GM19239 (cell line): ENCODE measurements at places on chromosomes 6 and 20.

DNA sequence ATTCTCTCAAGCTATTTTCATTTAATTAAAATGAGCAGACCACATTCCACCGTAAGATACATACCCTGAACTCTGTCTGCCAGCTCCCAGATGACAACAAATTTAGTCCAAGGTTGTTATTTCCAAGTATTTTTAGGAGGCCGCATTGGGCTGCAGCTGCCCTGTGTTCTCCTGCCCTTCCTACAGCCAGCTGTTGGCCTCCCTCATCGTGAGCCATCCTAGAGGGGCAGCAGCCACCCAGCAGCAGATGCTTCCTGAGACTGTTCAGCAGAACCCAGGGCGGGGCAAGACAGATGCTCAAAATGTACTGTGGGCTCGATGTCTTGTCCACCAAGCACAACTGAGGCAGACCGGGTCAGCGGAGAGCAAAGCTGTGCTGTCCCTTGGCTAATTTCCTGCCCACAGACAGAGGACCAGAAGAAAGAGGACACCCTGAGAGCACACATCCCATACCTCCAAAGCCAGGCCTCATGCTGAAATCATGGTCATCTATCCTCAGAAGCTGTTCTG is 16.4 kb downstream of the GABRR1 start:
- no peak for DNase-seq

GRCh38 chr6:164195278-164195941 is 780.9 kb downstream of the QKI start:
- DNase-seq = no peak

DNA sequence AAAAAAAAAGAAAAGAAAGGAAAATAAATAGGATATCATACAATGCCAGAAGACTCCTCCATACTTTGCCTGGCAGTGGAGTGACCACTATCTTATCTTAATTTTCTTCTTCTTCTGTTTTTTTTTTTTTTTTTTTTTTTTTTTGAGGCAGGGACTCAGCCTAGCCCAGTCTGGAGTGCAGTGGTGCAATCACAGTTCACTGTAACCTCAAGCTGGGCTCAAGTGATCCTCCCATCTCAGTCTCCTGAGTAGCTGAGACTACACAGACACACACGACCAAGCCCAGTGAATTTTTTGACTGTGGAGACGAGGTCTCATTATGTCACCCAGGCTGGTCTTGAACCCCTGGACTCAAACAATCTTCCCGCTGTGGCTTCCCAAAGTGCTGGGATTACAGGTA is 17.1 kb upstream of the MMP9 start:
- DNase-seq = no peak

DNA sequence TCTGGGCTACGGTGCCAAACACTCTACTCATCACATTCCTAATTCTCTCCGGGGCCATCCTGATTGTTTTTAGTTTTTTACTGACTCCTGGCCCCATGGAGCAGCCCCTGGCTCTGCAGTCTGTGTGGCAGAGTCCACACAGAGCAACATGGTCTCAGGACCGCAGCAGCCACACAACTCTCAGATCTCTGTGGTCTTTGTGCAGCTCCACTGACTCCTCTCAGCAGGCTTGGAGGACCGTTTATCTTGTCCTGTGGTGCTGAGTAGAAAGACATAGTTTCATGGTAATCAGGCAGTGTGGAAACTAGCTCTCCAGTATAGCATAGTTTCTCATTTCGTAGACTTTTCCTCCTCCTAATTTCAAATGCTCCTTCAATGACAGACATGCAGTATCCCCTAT is 168.4 kb downstream of the EDN1 start:
- no peak for DNase-seq

DNA sequence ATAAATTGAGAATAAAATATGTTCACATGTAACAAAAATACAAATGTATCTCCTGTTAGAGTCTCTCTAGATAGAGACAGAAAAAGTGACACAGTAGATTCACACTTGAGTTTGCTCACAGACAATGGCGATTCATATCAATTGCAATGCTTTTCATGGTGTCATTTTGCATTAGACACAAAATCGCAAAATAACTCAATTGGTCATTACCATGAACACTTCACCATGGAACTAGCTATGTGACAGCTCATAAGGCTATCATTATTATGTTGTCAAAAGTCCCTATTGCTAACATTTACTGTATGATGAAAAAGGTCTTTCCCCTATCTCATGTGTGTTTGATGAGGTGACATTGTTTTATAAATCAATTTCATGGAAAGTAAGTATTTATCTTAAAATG is 249.5 kb upstream of the AGPAT4 start:
- DNase-seq = no peak

- no peak for DNase-seq
Observed at GRCh38 chr6:29647927-29648642, 8.8 kb upstream of the MOG start.

- no peak for DNase-seq
Observed at GRCh38 chr20:8670893-8671215, 398.0 kb upstream of the PLCB4 start.

DNA sequence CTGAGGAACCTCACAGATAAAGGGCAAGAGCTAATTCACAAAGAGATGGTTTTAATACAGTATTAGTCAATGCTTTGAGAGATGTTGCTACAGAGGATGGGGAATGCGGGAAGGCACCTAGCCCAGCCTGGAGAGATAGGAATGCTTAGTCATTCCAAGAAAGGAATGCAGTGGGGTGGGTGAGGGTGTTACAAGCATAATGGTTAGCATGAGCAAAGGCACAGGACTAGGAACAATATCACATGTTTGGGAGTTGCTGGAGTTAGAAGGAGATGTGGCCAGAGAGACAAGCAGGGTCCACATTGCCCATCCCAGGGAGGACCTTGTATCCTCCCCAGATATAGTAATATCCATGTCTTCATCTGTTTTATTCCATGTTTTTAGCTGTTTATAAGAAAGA is 107.0 kb upstream of the OGFRL1 start:
- DNase-seq = no peak

DNA sequence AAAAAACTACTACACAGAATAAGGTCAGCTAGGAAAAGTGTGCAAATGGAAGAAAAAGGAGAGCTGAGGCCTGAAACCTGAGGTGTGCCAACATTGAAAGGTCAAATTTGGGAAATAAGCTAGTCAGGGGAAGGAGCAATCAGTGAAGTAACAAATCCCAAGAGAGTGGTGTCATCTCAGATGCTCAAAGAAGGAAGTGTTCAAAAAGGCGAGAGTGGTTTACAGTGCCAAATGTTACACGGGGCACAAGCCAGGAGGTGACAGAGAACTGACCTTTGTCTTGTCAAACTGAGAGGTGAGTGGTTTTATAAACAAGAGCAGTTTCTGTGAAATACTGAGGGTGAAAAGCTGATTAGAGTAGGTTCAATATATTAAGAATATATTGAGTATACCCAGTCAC is 83.0 kb upstream of the TCF21 start:
- no peak for DNase-seq

DNA sequence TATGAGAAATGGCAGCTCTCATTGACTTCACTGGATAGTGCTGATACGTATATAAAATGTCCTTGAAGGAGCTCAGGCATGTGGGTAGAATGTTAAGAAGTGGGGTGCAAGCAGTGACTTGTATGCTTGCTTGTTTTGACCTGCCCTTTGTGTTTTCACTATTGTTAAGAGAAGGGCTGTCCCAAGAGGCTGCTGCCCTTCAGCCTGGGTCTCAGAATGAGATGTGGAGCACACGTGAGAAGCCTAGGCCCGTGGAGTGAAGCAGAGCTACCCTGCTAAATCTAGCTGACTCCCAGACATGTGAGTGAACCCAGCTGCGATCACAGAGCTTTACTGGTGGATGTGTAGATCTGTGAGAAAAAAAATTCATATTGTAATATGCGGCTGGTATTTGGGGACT is 305.3 kb upstream of the RGS17 start:
- DNase-seq = no peak

DNA sequence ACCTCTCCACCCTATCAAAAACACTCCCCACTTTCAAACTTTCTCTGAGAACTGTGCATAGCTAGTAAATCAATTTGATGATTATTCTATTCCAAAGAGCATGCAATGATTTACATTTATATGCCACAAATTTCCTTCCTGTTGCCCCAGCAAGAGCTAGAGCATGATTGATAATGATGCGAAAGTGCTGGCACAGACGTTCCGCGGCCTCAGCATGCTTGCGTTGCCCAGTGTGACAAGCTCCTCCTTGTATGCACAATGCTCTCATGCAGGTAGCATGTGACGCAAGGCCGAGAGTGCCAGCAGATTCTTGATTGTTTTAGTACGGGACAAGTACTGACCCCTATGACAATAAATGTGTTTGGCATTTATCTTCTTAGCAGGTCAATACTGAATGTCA is 696.3 kb upstream of the SLC35B3 start:
- DNase-seq = no peak

- DNase-seq = no peak
Observed at GRCh38 chr20:6590891-6591637, 176.4 kb upstream of the BMP2 start.

GRCh38 chr6:29990931-29991330 is 48.6 kb downstream of the HLA-A start:
- DNase-seq = no peak

DNA sequence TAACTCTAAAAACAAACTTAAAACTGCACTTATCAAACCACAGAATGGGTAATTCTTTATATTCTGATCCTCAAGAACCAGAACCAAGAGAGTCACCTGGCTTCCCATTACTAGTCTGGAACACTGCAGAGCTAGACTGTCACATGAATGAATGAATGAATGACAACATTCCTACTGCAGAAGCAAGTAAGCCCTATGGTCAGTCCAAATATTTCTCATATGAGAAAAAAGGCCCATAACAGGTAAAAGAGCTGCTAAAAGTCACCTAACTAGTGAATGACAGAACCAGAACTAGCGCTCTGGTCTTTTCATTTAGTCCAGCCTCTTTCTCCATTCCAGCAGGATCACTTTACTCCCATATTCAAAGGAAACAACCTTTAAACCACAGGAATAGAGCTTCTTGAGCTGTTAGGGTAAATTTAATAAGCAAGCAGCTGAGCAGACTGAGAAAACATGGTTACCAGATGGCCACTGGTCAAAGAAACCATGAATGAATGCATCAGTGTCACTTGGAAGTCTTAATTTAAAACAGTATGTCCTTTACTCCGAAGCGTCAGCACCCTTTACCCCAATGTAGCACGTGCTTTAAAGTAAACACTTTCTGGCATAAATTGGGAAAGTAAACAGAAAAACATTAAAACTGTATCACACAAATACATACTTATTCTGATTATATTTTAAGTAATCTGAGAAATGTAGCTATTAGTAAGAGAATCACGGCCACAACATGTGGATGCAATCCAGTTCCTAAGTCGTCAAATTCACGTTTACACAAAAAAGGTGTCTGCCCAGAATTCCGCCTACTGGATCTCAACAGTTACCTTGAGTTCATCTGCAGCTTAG is 1.4 kb downstream of the PREP start:
- DNase-seq = no peak

GRCh38 chr6:6790891-6791290 is 202.4 kb downstream of the LY86 start:
- no peak for DNase-seq

- no peak for DNase-seq
Observed at GRCh38 chr20:8545212-8545611, 413.1 kb downstream of the PLCB1 start.

DNA sequence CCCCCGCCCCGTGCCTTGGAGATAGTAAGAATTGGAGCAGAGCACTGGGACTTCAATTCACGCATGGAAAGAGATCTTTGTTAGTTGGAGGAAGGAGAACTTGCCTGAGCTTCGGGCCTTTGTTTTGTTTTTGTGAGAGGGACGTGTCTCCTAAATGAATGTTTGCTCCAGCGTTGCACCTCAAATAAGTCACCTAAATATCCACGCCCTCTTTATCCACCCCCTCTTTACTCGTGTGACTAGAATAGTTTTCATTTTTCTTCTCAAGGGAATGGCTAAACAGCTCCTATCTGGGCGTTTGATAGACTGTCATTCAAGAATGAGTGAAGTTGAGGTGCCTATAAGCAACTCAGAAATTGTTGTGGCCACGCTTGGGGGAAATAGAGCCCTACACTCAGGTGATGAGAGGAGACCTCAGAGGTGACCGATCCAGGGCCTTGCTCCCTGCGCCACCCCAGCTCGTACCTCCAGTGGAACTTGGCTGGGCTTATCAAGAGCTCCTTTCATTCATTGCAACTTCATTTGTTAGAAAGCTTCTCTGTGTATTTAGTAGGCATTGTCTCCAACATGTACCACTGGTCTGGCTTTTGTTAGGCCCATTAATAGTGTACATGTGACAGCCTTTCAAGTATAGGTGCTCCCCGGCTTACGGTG is 861 bp downstream of the PCMTD2 start:
- no peak for DNase-seq

GRCh38 chr6:29826271-29826670 is 1.4 kb upstream of the HLA-G start:
- DNase-seq = no peak

DNA sequence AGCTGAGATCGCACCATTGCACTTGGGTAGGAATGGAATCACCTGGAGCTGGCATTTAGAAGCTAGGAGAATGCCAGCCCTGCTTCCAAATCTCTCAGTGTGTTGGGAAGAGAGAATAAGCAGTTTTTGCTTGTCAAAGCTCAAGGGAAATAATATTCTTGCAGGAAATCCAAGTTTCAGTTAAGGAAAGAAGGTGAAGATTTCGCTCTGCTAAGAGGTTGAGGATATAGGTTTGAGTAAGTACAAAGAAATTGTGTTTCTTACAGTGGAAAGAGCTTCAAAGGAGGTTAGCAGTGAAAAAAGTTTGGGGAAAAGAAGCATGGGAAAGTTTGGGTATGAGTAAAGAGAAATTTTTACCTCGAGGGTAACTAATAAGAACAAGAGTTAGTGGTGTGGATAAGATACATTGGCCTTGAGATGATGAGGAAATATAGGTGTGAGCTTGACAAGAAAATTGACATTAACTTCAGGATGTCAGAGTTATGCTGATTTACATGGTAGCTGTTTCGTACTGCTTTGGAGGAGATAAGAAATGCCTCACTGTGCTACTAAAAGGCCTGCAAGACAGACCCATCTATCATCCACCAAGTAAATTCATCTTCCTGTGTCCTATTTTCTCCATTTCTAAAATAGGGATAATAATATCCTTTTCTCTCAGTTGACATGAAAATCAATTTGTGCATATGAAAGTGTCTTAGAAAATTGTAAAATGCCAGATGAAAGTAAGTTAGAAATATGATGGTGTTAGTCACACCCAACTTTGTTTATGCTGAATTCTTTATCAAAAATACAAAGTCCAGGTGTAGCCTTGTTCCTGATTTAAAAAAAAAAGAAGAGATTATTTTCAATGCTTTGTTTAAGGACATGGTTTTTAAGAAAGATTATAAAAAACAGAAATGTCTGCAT is 12.8 kb upstream of the HINT3 start:
- no peak for DNase-seq

- no peak for DNase-seq
Observed at GRCh38 chr6:69820438-69820837, 23.6 kb upstream of the LMBRD1 start.

GRCh38 chr6:63278916-63279315 is 40.9 kb downstream of the LGSN start:
- no peak for DNase-seq

GRCh38 chr20:50285376-50286173 is 94.9 kb downstream of the CEBPB start:
- DNase-seq = peak; percentile 69
